Occipital lobe (tissue), 3 donors: ENCODE measurements at places on chromosomes 7 and 10.

GRCh38 chr7:80141376-80141775 is 6.7 kb downstream of the GNAI1 start:
- no peak for DNase-seq

DNA sequence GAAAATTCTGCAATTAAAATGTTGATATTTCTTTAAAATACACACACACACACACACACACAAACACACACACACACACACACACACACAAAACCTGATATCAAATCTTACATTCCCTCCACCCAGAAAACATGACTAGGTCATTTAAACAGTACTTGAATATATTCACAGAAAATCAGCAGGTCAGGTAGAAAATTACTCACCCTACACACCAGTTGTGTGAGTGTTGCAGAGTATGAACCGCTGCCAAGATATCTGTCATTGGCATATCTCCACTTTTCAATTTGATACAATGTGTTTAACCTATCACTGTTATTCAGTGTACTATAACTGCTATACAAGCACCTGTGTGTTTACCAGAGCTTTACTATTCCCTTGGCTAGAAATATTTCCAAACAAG is 283.6 kb upstream of the LRRTM3 start:
- DNase-seq = no peak

DNA sequence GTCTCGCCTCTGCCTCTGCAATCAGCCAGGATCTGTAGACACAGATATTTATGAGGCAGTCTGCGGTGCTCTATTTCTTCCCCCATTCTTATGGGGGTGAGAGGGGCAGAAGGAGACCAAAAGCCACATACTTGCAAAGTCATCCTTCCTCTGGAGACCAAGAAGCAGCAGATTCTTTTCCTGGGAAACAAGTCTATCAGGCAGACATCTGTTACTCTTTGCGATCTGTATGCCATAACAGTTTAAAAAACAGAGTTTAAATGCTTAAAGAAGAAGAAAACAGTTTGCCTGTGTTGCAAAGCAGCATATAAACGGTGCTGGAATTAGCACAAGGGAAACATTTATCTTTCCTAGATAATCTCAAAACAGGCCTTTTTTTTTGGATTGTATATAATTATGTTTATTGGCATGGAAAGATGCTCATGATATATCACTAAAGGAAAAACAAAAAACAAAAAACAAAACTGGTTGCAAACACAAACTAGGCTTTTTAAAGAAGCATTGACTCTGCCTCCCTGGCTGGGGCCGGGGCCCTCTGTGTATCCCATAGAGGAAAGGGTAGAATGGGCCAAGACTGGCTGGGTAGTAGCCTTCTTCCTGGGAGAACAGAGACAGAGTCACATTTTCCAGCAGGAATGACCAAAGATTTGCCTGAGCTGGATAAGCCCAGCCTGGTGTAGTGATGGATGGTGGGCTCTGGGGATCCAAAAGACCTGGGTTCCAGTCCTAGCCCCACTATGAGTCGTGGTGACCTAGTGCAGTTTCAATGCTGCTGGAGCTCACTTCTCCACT is 50.4 kb downstream of the RGS10 start:
- DNase-seq = no peak

- DNase-seq = no peak
Measured at GRCh38 chr10:64682043-64682442, 1160.8 kb downstream of the REEP3 start.
